ENCODE measurements at places on chromosomes 2 and 18. TPM values are rescaled to one million over a fixed set of nuclear protein-coding genes. Genes with fewer than 3 reads are reported as not detected.

DNA sequence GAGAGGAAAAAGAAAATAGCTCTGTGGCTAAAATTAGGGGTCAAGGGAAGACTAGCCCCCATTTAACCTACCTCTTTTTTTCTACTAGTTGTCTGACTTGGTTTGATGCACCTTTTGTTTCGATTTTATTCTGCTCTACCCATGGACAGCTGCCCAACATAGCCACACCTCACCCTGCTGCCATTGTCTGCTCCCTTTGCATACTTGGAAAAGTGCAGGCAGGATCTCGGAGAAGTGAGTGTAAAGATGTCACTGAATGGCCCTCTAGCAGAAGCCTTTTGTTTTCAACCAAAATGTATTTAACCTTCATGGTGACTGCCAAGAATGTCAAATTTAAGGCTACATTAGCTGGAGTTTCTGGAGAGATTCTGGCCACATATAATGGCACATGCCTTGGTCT, 62.9 kb downstream of the SETBP1 start:
- no peak overlapping the region for H3K27ac ChIP-seq
- no peak for DNase-seq
- peaks cover 78% of the 10 kb centered on the region for H3K4me1 ChIP-seq
- peaks cover 51% of the 10 kb centered on the region for H3K36me3 ChIP-seq
- peak overlapping the region; percentile 26 for H3K4me3 ChIP-seq

Gene COL4A3
- total RNA-seq = not detected

Gene MMADHC
- total RNA-seq = 86.0 TPM

Gene IL37
- total RNA-seq = not detected
